Adrenal gland (tissue), 19 donors: ENCODE measurements at places on chromosomes 13 and 19.

DNA sequence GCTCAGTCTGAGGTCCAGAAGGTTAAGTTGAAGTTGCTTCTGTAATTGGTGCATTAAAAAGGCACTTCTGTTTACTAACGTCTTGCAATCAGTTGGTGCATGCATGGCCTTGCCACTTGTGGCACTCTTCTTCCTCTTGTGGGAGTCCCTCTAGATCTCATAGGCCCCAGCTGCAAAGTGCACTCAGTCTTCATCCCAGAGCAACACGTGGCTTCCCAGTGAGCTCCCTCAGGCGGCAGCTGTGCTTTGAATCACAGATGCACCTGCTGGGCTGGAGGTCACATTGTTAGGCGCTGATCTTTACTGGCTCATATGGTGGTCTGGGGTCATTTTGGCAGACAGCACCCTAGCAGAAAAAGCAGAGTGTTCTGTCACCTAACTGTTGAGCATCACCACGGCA, 215.7 kb downstream of the ZNF536 start:
- DNase-seq: no peak

- DNase-seq: no peak
These were observed 189.9 kb upstream of the RNF113B start for GRCh38 chr13:98366959-98367358.

GRCh38 chr13:42539670-42540069, 34.3 kb upstream of the TNFSF11 start:
- DNase-seq: no peak

DNA sequence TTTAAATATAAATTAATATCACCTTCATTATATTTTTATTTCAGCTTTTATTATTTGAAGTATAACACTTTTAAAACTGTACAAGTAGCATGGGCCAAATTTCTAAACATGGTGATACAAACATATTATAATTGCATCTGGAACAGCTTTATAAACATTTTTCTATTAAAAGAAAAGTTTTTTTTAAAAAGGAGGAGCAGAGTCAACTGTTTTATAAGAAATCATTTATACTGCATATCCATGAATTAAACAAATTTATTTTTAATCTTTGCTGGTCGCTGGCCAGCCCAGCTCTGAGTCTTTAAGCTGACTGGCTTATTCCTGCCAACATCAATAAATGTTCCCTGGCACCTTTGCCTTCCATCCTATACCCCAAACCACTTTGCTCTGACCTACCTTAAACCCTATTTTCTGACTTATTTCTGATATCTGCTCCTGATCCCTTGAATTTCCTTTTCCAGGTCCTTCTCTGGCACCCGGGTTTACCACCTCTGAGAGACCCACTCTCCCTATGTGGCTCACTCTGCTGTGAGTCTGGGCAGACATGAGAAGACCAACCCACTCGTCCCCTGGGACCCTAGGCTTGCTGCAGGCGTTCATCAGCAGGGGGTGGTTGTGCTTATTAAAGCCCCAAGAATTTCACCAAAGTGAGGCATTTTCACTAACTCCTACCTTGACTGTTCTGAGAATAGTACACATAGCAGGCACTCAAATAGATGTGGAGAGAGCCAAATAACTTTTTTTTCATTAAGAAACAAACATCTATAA, 220.3 kb downstream of the KLF12 start:
- DNase-seq: no peak

DNA sequence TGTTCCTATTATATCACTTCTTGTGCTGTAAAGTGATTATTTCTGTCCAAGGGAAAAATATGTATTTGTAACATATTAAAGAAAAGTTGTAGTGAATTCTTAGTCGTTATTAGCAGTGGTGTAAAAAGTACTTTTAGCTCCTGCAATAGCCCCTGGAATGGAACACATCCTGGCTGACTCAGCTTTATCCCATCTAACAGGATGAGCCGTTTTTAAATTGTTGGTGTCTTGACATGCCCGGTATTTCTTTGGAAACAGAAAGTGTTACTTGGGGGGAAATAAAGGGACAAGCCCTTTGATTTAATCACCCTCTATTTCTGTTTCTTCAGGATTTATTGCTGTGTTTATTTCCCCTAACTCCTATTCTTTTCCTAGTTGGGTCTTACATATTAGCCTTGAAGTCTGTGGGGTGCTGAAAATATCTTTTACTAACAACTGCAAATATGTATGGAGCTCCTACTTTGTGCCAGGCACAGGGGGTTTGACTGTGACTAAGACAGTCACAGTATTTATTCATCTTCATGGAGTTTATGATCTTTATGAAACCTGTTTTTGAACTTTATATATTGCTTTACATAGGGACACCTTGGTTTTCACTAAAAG, 17.9 kb downstream of the COG3 start:
- DNase-seq: no peak

DNA sequence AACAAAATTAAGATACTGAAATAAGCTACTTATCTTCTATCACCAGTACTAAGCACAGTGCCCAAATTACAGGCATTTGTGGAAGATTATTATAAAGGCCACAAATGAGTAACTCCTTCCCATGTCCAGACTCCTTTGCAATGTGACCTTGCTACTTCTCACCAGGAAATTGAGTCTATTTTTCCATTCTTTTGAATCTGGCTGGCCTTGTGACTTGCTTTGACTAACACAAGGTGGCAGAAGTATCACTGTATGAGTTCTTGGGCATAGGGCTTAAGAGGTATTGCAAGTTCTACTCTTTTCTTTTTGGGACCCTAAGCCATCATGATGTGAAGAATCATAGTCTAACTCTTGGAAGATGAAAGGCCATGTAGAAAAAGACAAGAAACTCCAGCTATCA, 49.9 kb downstream of the UGGT2 start:
- DNase-seq: no peak

GRCh38 chr19:8498295-8498694, 4.1 kb downstream of the PRAM1 start:
- no peak for DNase-seq

GRCh38 chr19:45056831-45057230, 18.0 kb downstream of the CLASRP start:
- no peak for DNase-seq

- DNase-seq: no peak
These were observed 69.1 kb downstream of the RBM26 start for GRCh38 chr13:79336966-79337365.

DNA sequence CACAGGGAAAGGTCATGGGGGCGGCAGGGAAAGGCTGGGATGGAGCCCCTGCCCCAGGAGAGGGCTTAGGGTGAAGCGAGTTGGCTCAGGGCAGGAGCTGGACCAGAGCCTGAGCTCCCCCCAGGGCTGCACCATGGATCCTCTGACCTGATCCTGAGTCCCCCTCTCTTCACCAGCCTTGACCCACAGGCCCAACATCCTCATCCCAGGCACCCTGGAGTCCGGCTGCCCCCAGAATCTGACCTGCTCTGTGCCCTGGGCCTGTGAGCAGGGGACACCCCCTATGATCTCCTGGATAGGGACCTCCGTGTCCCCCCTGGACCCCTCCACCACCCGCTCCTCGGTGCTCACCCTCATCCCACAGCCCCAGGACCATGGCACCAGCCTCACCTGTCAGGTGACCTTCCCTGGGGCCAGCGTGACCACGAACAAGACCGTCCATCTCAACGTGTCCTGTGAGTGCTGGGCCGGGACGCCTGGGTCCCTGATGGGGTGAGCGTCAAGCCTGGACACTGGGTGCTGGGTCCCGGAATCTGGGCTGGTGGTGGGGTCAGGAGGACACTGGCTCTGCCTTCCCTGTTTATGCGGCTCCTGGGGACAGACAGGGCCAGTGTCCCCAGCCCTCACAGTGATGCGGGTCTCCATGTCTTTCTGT, 842 bp downstream of the SIGLEC9 start:
- no peak for DNase-seq

GRCh38 chr13:48448959-48449614, 36.2 kb upstream of the LPAR6 start:
- no peak for DNase-seq

DNA sequence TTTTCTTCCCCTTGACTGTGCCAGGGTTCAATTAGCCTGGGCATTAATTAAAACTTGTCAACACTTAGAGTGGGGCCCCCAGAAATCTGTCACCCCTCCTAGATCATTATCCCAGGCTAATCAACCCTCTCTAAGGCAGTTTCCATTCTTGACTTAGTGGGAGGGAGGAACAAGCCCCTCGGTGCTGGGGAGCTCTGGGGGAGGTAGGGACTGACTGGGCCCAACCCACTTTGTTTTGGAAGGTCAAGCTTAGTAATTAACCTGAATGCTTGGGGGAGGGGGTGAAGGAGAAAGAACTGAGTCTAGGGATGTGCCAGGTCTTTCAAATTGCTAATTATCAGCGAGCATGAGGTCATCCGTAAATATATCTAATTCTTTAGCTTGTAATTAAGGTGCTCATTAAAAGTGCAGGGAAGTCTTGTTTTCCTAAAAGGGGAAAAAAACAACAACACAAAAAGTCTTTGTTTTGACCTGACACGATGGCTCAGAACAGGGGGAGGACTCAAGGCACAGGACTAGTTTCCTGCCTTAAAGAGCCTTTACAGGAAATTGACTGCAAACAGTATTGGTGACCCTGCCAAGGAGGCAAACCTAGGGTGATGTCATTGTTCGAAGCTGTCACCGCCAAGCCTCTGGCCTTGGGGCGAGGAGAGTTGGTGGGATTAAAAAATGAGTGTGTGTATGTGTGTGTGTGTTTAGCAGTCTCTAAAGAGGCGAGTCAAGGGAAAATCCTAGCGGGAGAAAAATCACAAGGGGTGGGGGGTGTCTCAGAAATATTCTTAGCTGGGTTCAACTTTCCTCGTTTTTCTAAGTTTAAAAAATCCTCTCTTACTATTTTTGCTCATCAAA, 19.4 kb downstream of the ACTN4 start:
- peak; percentile 73 for DNase-seq

- no peak for DNase-seq
These were observed 43.3 kb downstream of the PTPRS start for GRCh38 chr19:5297272-5297669.

DNA sequence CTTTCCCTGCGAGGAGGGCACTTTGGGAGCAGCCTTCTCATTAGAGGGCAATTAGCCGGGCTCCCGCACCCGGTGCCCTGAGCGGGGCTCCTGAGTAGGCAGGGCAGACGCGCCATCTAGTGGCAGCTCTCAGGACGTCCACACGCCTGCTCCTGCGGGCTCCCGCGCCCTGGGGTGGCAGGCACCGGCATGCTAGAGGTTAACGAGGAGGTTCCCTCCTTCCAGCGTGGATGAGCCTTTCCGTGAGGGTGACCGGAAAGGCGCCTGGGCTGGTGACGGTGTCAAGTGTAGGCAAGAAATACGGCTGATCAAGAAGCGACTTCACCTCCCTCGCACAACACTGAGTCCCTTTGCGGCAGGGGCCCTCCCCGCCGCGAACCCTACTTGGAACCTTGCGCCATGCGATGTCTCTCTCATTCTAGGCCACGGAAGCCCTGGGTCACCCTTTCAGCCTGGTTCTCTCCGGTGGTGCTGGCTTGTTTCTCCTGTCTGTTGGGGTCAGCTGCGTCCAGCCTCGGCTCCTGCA, 67.7 kb downstream of the ALOX5AP start:
- DNase-seq: peak; percentile 96

GRCh38 chr19:28577233-28577632, 635.7 kb downstream of the UQCRFS1 start:
- DNase-seq: no peak

- DNase-seq: no peak
These were observed 113.6 kb downstream of the SACS start for GRCh38 chr13:23319883-23320224.

DNA sequence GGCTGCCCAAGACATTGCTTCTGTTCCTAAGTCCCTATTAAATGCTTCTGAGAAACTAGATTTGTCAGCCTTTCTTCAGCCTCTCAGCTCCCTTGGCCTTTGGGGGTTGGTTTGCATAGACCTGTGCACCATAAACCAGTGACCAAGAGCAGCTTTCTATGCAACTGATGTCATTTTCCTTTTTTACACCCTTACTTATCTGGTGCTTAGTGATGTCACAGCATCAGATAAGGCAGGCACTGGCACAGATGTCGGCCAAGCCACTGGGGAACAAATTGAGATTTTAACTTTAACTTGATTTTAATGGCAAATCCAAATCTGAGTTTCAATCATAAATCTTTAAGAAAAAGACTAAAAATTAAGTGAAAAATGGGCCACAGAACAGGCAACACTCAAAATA, 59.8 kb downstream of the RUBCNL start:
- DNase-seq: no peak

DNA sequence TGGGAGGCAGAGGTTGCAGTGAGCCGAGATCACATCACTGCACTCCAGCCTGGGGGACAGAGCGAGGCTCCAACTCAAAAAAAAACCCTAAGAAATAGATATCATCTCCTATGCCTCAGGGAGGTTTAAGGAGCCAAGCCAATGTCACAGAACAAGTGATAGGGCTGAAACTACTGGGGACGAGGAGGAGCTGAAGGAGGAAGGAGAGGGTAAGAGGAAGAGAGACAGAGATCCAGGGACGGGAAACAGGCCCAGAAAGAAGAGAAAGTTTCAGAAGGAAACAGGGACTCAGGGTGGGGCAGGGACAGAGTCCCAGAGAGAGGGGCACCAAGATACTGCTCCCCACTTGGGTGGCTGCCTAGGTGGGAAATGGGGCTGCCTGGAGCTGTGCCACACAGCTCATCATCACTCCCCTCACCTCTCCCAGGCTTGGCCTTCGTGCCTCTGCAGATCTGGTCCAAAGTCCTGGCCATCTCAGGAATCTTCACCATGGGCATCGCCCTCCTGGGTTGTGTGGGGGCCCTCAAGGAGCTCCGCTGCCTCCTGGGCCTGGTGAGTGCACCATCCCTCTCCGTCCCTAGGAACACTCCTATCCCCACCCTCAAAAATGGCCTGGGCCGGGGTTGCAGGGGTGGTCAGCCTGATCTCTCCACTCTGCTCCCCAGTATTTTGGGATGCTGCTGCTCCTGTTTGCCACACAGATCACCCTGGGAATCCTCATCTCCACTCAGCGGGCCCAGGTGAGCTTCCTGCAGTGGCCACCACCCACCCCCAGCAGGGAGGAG, 1.5 kb downstream of the CD37 start:
- peak; percentile 46 for DNase-seq

DNA sequence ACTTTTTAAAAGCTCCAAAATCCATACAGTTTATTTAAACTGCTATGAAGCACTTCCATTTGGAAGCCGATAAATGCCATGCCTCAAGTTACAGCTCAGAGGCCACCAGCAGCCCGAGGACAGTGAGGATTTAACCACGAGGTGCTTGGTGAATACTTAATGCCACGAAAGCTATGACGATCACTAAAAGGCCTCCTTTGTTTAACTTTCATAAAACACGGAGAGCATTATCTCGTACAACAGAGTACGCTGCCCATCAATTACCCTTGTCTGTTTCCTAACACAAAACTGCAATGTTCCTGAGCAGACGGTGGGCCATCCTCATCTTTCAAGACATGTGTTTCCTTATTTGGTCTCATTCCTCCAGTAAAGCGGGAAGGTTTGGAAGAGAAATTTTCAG, 58.4 kb downstream of the PEPD start:
- DNase-seq: no peak

- DNase-seq: no peak
These were observed at the start of gene NUMBL for GRCh38 chr19:40690050-40690692. NUMBL (minus strand) TSS chr19:40690651; CDS start chr19:40690483, 168 bp downstream.

DNA sequence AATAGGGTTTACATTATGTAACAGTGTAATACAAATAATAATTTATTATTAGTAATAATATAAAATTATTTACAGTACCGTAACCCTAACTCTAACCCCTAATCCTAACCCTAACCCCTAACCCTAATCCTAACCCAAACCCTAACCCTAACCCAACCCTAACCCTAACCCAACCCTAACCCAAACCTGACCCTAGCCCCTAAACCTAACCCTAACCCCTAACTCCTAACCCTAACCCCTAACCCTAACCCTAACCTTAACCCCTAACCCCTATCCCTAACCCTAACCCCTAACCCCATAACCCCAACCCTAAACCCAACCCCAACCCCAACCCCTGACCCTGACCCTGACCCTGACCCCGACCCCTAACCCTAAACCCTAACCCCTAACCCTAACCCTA, 45.7 kb downstream of the PLPP2 start:
- no peak for DNase-seq

- DNase-seq: no peak
These were observed 86.8 kb downstream of the SLC25A15 start for GRCh38 chr13:40876020-40876738.
